Activated T-cell treated with anti-CD3 and anti-CD28 coated beads, Interleukin-2, amount 50 U/mL, for 24 hours (primary cell): ENCODE measurements at places on chromosomes 16 and 17.

GRCh38 chr16:12094537-12095265, 118.2 kb downstream of the SNX29 start:
- H3K4me3 ChIP-seq, result no peak overlapping the region
- peaks cover 21% of the 10 kb centered on the region for H3K4me1 ChIP-seq
- no peaks in the 10 kb centered on the region for H3K27me3 ChIP-seq
- peaks cover 7% of the 10 kb centered on the region for H3K36me3 ChIP-seq

- H3K4me1 ChIP-seq, result peaks cover 81% of the 10 kb centered on the region
- H3K4me3 ChIP-seq, result peak overlapping the region; percentile 36
- H3K36me3 ChIP-seq, result peaks cover 29% of the 10 kb centered on the region
- H3K27me3 ChIP-seq, result no peaks in the 10 kb centered on the region
These were observed 100.8 kb upstream of the CORO6 start for GRCh38 chr17:29723278-29724047.

GRCh38 chr16:88798772-88799455, 4.7 kb upstream of the CDT1 start:
- peaks cover 3% of the 10 kb centered on the region for H3K36me3 ChIP-seq
- DNase-seq, result no peak
- peaks cover 32% of the 10 kb centered on the region for H3K4me1 ChIP-seq
- no peak overlapping the region for H3K27ac ChIP-seq
- H3K27me3 ChIP-seq, result no peaks in the 10 kb centered on the region
- H3K4me3 ChIP-seq, result no peak overlapping the region

GRCh38 chr16:5634666-5635180, 537.1 kb upstream of the EEF2KMT start:
- H3K4me1 ChIP-seq, result no peaks in the 10 kb centered on the region
- DNase-seq, result no peak
- no peak overlapping the region for H3K4me3 ChIP-seq
- no peak overlapping the region for H3K27ac ChIP-seq
- H3K27me3 ChIP-seq, result no peaks in the 10 kb centered on the region

- DNase-seq, result no peak
- H3K4me1 ChIP-seq, result no peaks in the 10 kb centered on the region
- H3K36me3 ChIP-seq, result no peaks in the 10 kb centered on the region
- peaks cover 13% of the 10 kb centered on the region for H3K27me3 ChIP-seq
- no peak overlapping the region for H3K27ac ChIP-seq
These were observed 44.8 kb downstream of the PIMREG start for GRCh38 chr17:6489016-6489550.

DNA sequence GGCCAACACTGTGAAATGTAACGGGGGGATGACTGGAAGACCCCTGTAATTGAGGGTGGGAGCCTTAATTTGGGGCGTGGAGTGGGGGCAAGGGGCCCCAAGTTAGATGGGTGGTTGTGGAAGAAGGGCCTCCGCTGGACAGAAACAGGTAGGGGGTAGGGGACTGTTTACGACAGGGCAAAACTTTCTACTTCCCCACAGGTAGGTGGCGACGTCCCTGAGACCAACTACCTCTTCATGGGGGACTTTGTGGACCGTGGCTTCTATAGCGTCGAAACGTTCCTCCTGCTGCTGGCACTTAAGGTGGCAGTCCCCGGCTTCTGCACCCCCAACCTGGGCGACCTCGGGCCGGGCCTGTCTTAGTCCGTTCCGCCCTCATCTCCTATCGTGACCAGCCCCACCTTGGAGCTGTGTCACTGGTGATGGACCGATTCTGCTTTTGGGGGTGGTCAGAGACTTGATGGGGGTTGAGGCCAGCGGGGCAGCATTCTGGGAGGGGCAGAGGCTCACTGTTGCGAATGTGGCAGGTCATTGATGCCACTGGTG, 6.8 kb downstream of the PPP4C start:
- no peak for DNase-seq
- no peak overlapping the region for H3K4me3 ChIP-seq
- peak overlapping the region; percentile 53 for H3K27ac ChIP-seq
- peaks cover 92% of the 10 kb centered on the region for H3K36me3 ChIP-seq

DNA sequence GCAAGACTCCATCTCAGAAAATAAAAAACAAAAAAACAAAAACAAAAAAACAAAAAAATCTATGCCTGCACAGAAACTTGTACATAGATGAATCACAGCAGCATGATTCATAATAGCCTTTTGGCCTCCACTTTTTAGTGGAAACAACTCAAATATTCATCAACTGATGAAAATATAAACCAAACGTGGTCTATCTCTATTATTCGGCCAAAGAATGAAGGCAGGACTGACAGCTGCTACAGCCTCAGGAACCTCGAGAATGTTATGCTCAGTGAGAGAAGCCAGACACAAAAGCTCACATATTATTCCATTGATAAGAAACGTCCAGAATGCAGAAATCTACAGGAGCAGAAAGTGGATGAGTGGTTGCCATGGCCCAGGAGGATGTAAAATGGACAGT, 19.8 kb downstream of the PPL start:
- no peak for DNase-seq
- H3K36me3 ChIP-seq, result no peaks in the 10 kb centered on the region
- H3K4me1 ChIP-seq, result no peaks in the 10 kb centered on the region

- H3K36me3 ChIP-seq, result peaks cover 21% of the 10 kb centered on the region
- no peak for DNase-seq
- H3K4me1 ChIP-seq, result peaks cover 25% of the 10 kb centered on the region
- peak overlapping the region; percentile 53 for H3K27ac ChIP-seq
- no peak overlapping the region for H3K4me3 ChIP-seq
- no peaks in the 10 kb centered on the region for H3K27me3 ChIP-seq
These were observed 45.8 kb downstream of the TEX2 start for GRCh38 chr17:64217249-64217691.

DNA sequence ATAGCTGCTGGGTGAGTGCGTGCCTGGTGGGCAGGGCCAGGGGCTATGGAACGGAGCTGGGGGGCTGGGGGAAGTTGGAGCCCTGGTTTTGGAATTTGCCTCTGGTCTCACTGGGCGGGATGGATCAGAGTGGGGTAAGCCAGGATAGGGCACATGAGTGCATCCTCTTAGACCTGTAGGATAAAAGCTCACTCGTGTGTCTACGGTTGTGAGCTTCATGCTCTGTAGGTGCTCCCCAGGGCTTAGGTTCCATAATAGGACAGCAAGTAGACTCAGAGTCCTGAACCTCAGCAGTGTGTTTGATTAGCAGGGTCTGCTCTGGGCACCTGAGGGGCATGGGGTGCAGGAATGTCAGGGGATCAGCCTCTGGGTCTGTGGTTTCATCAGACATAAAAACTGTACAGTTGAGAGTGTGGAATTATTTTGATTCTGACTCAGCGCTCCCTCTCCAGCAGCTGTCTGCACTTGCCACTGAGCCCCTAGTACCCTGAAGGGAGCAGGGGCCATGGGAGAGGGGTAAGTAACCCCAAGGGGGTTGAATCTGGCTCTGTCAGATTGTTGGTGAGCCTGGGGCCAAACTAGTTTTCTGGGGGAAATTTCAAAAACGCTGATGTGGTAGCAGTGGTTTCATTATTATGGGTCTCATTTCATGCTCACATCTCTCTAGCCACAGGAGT, 84.2 kb upstream of the LGALS9 start:
- H3K4me3 ChIP-seq, result peak overlapping the region; percentile 64
- peaks cover 2% of the 10 kb centered on the region for H3K27me3 ChIP-seq
- peaks cover 40% of the 10 kb centered on the region for H3K36me3 ChIP-seq
- no peak for DNase-seq
